SK-N-SH (cell line): ENCODE measurements at places on chromosomes 3 and 15.

DNA sequence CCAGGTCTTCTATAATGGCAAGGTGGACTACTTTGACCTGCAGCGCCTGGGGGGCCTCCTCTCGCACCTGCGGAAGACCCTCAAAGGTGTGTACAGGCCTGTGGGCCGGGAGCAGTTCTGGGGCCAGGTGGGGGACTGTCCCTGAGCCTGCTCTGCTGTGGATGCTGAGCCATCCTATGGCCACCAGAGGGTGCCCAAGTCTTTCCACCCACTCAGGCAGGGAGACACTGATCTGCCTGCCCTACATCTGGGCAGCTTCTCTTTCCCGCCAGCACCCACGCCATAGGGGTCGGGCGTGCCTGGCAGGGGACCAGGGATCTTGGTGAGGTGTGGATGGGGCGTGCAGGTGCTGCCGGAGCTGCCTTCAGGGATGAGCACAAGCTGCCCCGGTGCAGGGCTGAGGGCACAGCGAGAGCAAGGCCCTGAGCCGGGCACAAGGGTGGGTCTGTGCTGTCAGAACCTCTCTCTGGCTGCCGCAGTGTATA, 14.1 kb downstream of the RNF123 start:
- H3K27ac ChIP-seq = no peak overlapping the region
- no peak overlapping the region for H3K4me3 ChIP-seq
- H3K4me1 ChIP-seq = no peaks in the 10 kb centered on the region
- H3K36me3 ChIP-seq = peaks cover 34% of the 10 kb centered on the region; the same call in 1 of the 2 replicates
- H3K27me3 ChIP-seq = no peaks in the 10 kb centered on the region

DNA sequence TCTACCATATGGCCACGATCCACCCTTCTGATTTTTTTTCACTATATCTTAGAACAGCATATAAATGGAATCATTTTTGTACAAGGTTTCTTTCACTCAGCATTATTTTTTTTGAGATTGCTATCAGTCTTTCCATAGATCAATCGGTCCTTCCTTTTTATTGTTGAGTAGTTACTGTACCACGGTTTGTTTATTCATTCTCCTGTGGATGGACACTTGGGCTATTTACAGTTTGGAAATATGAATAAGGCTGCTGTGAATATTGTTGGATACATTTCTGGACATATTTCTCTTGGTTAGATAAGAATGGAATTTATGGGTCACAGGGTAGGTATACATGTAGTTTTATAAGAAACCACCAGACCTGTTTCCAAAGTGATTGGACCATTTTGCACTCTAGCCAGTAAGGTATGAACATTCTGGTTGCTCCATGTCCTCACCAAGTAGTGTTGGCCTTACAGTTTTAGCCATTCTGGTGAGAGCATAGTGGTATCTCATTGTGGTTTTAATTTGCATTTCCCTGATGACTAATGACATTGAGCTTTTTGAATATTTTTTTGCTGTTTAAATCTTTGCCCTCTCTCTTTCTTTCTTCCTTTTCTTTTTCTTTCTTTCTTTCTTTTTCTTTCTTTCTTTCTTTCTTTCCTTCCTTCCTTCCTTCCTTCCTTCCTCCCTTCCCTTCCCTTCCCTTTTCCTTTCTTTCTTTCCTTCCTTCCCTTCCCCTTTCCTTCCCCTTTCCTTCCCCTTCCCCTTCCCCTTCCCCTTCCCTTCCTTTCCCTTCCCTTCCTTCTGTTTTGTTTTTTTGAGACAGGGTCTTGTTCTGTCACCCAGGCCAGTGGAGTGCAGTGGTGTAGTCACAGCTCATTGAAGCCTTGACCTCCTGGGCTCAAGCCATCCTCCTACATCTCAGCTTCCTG, 49.2 kb downstream of the LRRK1 start:
- no peak overlapping the region for H3K4me3 ChIP-seq
- peaks cover 6% of the 10 kb centered on the region; the same call in 1 of the 2 replicates for H3K4me1 ChIP-seq
- H3K27ac ChIP-seq = peak overlapping the region; percentile 12; the same call in 1 of the 2 replicates
- H3K27me3 ChIP-seq = no peaks in the 10 kb centered on the region
- H3K36me3 ChIP-seq = no peaks in the 10 kb centered on the region

DNA sequence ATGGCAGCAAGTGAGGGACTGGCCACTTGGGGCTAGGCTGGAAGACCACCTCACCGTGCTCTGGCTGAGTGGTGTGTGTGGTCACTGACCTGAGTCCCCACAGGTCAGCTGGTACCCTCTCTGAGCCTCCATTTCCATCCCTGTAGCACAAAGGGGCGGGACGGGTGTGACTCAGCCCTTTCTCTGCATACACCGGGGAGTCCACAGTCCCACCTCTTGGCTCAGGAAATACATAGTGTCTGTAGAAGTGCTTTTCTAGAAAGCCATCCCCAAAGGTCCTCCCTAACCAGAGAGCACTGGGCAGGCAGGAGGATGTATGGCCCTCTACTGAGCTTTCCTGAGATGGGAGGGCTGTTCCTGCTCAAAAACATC, 27.2 kb downstream of the WNT7A start:
- no peak overlapping the region for H3K4me3 ChIP-seq
- H3K27me3 ChIP-seq = no peaks in the 10 kb centered on the region
- no peak overlapping the region for H3K27ac ChIP-seq
- H3K4me1 ChIP-seq = no peaks in the 10 kb centered on the region
- DNase-seq = no peak

DNA sequence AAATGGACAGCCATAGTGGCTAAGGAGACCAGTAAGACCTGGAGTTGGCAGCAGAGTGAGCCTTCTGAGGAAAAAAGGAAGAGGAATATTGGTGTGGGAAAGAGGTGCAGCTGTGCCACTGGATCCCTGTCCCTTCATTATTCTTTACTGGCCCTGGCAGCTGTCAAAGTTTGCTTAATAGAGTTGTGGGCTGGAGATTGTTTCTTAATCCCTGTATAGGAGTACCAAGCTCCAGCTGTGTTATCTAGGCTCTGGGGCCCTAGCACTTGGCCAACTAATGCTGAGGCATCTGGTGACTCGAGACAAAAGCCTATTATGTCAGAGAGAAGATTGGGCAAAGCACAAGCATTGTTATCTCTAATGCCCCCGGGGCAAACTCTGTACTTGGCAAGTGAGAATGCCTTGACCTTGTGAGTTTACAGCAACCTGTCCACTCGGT, 61.4 kb downstream of the ZNF609 start:
- H3K4me1 ChIP-seq = peaks cover 33% of the 10 kb centered on the region; the same call in 1 of the 2 replicates
- H3K4me3 ChIP-seq = peak overlapping the region; percentile 5; the same call in 1 of the 2 replicates
- DNase-seq = peak; percentile 61
- peaks cover 5% of the 10 kb centered on the region for H3K36me3 ChIP-seq
- peak overlapping the region; percentile 58; the same call in 1 of the 2 replicates for H3K27ac ChIP-seq
- H3K27me3 ChIP-seq = no peaks in the 10 kb centered on the region

DNA sequence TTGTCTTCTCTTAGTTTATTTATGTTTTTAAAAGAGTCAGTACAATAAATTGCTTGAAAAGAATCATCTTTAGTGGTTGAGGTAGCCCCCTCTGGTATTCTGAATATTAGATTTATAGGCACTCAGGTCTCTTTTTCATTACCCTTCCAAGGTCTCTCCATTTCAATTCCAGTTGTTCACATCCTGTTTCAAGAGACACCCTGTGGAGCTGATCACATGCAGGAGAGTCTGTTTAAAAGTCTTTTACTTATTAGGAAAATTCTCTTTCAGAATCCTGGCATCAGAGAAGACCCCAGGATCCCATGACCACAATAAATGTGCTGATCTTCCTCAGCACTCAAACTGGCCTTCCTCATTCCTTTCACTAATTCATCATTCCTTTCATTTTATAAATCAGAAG, 195.7 kb downstream of the ZIC4 start:
- H3K27ac ChIP-seq = no peak overlapping the region
- H3K36me3 ChIP-seq = no peaks in the 10 kb centered on the region
- no peaks in the 10 kb centered on the region for H3K27me3 ChIP-seq
- H3K4me1 ChIP-seq = no peaks in the 10 kb centered on the region
- no peak overlapping the region for H3K4me3 ChIP-seq
- DNase-seq = no peak

GRCh38 chr3:48680811-48681540, 4.7 kb downstream of the NCKIPSD start:
- H3K36me3 ChIP-seq = peaks cover 37% of the 10 kb centered on the region
- H3K27ac ChIP-seq = no peak overlapping the region
- no peak for DNase-seq
- H3K4me1 ChIP-seq = peaks cover 28% of the 10 kb centered on the region

GRCh38 chr3:41210966-41211365, 11.7 kb downstream of the CTNNB1 start:
- H3K36me3 ChIP-seq = no peaks in the 10 kb centered on the region
- no peak overlapping the region for H3K4me3 ChIP-seq
- no peaks in the 10 kb centered on the region for H3K27me3 ChIP-seq
- H3K4me1 ChIP-seq = no peaks in the 10 kb centered on the region; the same call in 1 of the 2 replicates
- no peak for DNase-seq
- no peak overlapping the region for H3K27ac ChIP-seq

DNA sequence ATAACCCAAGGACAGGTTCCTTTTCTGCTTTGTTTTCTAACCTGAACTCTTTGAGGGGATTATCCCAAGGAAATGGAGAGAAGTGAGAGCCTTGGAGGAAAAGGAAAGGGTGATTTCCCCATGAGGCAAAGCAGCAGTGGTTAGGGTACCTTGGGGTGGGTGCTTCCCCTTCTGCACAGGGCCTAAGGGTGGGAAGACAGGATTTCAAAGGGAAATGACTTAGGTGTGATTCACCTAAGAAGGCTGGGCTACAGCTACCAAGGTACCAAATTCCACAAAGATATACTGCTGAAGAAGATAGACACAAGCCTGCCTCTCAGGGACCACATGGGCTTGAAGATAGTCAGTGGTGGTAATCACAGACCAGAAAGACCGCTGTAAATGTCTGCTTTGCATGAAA, 325.3 kb upstream of the DPH6 start:
- H3K27me3 ChIP-seq = no peaks in the 10 kb centered on the region
- no peaks in the 10 kb centered on the region for H3K36me3 ChIP-seq
- H3K4me3 ChIP-seq = no peak overlapping the region
- H3K27ac ChIP-seq = no peak overlapping the region
